ENCODE measurements at places on chromosomes 11 and 22.

GRCh38 chr11:127238321-127238720 is 237.8 kb upstream of the KIRREL3 start:
- DNase-seq = no peak

- DNase-seq = peak; percentile 40
These were observed 32.2 kb downstream of the ART5 start for GRCh38 chr11:3609416-3610265.

DNA sequence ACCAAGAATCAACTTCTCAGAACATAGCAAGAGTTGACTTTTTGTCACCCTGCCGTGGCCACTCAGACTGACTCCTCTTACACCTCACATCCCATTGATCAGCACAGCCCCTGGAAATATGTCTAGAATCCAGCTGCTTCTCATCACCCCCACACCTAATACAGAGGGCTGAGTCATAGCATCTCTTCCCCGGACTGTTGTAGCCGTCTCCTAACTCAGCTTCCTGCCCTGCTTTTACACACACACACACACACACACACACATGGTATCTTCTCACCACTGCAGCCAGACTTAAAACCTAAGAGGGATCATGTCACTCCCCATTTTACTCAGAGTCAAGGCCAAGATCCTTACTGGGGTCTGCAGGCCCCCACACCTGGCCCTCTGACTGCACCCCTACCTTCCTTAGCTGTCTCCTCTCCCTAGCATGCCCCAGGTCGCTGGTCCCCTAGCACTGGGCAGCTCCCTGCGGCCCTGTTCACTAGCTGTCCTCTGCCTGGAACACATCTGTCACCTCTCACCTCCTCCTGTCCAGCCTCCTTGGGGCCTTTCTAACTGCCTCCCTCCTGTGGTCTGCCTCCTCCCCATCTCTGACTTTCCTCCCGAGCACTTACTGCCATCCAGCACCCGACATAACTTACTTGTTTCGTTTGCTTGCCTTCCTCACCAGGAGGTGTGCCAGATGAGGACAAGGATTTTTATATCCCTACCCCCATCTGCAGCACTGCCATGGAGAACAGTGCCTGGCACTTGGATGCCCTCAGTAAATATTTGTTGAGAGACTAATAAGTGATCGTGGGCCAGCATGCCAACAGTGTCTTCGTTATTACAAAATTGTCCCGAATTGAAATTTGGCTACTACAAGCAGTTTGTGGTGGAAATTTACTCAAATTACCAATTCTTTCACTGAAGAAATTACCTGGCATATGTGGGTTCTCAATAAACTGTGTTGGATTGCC is 61.9 kb downstream of the BMAL1 start:
- DNase-seq = peak; percentile 95

DNA sequence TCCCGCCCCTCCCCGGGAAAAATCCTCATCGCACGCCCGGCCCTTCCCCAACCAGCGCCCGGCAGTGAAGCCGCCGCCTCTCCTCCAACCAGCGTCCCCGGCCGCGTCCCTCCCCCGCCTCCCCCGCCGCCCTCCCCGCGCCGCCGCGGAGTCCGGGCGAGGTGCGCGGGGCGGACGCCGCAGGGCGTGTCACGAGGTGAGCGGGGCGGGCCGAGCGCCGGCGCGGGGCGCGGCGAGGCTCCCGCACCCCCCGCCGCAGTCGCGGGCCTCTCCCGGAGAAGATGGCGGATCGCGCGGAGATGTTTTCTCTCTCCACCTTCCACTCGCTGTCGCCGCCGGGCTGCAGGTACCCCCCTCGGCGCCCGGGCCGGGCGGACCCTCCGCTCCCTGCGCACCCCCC is at the start of gene MAPK8IP2:
Gene MAPK8IP2 (plus strand): TSS at position 256 of the 400 bp plus-strand sequence. CDS start 26 bp downstream, at position 282.
- DNase-seq = no peak

- no peak for DNase-seq
These were observed 323 bp upstream of the PANX1 start for GRCh38 chr11:94128291-94128745.

DNA sequence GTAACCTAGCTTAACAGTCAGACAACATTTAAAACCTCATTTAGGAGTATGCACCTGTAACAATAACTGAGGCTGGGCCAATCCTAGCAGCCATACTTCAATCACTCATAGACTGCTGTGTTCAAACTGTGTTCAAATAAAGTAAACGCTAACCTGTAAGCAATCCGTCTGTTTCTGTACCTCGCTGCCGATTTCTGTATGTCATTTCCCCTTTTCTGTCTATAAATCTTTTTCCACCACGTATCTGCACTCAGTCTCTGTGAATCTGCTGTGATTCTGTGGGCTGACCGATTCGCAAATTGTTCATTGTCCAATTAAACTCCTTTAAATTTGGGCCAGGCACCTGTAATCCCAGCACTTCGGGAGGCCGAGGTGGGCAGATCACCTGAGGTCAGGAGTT is 12.3 kb downstream of the APOBEC3H start:
- no peak for DNase-seq

DNA sequence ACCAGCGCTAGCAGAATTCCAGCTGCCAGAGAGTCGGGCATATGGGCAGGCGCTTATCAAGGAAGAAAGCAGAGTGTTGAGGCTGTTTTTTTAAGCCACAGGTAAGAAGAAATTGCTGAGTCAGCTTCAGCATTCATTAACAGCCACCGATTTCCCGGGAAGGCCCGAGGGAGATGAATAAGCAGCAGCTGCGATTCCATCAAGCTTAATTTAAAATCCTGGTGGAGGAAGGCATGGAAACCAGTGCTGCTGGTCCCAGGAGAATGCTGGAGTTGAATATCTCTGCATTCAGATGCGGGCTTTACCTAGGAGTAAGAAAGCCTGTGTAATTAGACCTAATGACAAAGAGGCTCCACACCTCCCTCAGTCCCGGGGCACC is 168.8 kb downstream of the BRD1 start:
- no peak for DNase-seq

DNA sequence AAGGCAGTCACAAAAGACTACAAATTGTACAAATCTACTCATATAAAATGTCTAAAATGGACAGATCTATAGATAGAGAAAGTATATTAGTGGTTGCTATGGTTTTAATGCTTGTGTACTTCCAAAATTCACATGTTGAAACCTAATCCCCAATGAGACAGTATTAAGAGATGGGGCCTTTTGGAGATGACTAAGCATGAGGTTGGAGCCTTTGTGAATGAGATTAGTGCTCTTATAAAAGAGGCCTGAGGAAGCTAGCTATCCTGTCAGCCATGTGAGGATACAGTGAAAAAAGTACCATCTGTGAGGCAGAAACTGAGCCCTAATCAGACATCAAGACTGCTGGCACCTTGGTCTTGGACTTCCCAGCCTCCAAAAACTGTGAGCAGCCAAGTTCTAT is 82.6 kb downstream of the CYP2R1 start:
- no peak for DNase-seq

GRCh38 chr11:115874843-115875242 is 370.6 kb upstream of the CADM1 start:
- DNase-seq = no peak

- DNase-seq = no peak
These were observed 534.0 kb upstream of the B3GAT1 start for GRCh38 chr11:134945993-134946392.

GRCh38 chr11:69662806-69663205 is 12.3 kb downstream of the LTO1 start:
- DNase-seq = no peak

GRCh38 chr11:15757048-15757698 is 599.2 kb downstream of the SOX6 start:
- no peak for DNase-seq

DNA sequence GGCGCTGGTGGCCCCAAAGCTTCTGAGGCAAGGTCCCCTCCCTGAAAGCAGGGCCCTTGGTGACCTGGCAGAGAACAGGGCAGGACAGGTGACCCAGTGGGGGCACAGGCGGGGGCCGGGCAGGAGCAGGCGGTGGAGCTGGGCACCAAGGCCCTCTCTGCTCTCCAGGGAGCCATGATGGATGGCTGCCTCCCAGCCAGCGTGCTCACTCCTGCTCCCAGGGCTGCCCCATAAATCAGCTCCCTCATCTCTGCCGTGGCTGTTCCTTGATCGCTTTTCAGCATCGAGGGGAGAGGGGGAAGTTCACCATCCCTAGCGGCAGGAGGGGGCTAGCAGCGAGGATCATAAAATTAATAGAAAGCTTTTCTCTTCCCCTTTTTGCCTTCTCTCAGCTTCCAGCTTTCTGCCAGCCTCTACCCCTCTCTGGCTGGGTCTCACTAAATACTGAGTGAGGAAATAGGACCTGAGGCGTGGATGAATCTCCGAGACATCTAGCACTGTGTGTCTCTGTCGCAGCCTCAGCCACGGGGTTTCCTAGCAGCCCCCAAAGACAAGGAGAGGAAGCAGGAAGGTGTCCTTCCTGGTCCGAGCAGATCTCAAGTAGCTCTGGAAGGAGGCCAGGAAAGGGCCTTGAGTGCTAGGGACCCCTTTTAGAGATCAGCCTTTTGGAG is 22.2 kb upstream of the ELFN2 start:
- DNase-seq = no peak

DNA sequence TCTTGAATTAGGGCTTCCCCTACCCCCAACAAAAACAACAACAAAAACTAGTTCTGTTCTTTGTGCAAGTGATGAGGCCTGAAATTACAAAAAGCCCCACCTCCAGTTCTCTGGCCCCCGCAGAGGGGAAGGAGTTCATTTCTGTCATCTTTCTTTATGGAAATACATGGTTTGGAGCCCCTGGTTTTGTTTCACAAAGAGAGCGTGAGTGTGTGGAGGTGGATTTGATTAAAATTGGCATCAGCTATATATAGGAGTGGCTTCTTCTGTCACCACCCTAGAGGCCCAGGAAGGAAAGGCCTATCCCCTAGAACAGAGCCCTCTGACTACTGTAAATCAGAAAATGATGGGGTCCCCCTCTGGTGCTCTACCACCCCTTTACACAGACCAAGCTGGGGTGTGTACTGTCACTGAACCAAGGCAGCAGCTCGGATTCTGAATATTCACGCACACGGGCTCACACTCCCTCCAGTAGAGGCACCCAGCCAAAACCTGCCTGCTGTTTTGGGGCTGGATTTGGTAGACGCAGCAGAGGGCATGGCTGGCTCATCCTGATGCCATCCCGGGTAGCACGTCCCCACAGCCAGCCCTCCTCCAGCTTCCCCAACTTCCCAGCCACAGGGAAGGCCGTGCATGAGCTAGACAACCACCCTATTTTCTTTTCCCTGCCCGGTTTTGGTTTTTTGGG is 19.4 kb downstream of the RCOR2 start:
- no peak for DNase-seq

- no peak for DNase-seq
These were observed 36.8 kb downstream of the BRD1 start for GRCh38 chr22:49790912-49791311.

DNA sequence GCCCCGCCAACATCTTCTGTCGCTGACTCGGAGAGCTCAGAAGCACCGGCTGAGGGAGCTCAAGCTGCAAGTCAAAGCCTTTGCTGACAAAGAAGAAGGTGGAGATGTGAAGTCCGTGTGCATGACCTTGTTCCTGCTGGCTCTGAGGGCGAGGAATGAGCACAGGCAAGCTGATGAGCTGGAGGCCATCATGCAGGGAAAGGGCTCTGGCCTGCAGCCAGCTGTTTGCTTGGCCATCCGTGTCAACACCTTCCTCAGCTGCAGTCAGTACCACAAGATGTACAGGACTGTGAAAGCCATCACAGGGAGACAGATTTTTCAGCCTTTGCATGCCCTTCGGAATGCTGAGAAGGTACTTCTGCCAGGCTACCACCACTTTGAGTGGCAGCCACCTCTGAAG is 6.7 kb downstream of the RAG1 start:
- DNase-seq = no peak

DNA sequence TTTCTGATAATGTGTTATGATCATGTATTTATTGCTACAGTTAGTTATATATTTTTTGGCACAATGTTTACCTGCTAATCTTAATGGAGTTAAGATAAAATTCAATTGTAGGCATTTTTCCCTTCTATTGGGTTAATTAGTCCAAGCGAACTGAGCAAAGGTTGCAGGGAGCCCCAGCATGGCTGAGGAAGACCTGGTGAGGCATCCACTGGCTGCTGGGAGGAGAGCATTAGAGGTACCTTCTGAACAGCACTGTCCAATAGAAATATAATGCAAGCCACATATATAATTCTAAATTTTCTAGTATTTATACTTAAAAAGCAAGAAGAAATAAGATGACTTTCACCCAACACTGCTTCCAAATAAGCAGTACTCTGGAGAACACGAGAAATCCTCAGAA is 689 bp upstream of the TMEM126A start:
- no peak for DNase-seq

DNA sequence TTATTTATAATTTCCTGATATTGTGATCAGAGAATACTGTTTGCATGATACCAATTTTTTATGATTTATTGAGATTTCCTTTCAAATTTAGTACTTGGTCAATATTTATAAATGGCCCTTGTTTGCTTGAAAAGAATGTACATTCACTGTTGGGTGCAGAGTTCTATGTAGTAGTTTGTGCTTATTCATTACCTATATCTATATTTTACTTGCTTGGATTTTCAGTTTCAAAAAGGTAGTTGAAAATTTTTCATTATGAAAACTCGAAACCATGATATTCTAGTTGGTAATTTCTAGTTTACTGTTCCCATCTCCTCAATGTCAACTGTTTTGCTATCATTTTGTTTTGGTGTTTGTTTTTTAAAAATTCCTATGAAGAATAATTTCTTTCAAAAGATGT is 155.7 kb downstream of the AASDHPPT start:
- DNase-seq = no peak

DNA sequence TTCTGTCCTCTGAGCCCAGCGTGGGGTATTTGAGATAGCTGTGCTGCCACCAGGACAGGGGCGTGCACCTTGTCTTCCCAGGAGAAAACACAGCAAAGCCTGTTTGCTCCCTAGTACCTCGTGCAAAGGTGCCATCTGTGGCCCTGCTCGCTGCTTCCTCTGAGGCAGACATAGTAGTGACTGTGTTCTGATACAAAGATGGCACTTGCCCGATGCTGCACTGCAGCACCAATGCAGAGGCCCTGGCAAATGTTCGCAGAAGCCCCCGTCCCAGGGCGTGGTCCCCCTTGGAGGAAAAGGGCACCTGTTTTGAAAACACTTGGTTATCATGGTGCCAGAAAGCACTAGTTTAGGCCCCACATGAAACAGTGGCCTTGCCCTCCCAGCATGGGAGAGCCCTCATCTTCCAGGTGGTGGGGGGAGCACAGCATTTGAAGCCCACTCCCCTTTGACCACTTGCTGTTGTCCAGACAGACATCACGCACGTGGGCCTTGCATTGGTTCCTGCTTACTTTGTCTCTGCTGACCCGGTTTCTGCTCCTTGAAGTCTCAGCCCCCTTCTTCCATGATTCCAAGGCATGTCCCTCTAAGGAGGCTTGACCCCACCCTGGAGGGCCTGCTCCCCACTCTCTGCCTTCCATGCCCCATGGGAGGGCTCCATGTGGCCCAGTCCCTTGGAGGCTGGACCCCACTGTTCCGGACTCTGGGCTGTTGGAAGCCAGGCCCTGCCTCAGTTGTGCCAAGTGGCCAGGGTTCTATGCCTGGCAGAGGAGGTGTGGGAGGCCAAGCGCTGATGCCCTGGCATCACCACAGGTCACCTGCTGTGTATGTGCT is 109.4 kb downstream of the KCNQ1OT1 start:
- DNase-seq = no peak

DNA sequence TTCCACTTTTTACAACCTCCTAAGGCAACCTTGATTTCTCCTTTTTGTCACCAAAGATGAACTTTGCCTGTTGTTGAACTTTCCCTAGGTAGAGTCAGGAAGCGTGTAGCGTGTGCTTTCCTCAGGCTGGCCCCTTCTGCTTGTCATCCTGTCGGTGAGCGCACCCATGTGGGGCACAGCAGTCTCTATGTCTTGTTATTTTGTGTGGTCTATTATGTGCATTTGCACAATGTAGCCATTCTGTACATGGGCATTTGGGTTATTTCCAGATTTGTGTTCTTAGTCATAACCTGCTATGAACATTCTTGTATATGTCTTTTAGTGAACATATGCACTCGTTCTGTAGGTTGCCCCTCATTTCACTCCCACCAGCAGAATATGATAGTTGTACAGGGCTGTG is 34.9 kb downstream of the CABIN1 start:
- DNase-seq = no peak

Measured in fibroblast of skin of scalp (primary cell).